ENCODE measurements at places on chromosomes 1 and 21.

GRCh38 chr1:82446955-82447354 is 646.2 kb downstream of the ADGRL2 start:
- DNase-seq = no peak
- no peaks in the 10 kb centered on the region for H3K4me1 ChIP-seq
- H3K27me3 ChIP-seq = no peaks in the 10 kb centered on the region
- H3K4me3 ChIP-seq = no peak overlapping the region
- H3K27ac ChIP-seq = no peak overlapping the region

GRCh38 chr1:11984576-11984975 is 4.3 kb downstream of the MFN2 start:
- no peak overlapping the region for H3K4me3 ChIP-seq
- no peak for DNase-seq
- peaks cover 51% of the 10 kb centered on the region for H3K36me3 ChIP-seq
- H3K4me1 ChIP-seq = no peaks in the 10 kb centered on the region
- H3K27ac ChIP-seq = no peak overlapping the region

DNA sequence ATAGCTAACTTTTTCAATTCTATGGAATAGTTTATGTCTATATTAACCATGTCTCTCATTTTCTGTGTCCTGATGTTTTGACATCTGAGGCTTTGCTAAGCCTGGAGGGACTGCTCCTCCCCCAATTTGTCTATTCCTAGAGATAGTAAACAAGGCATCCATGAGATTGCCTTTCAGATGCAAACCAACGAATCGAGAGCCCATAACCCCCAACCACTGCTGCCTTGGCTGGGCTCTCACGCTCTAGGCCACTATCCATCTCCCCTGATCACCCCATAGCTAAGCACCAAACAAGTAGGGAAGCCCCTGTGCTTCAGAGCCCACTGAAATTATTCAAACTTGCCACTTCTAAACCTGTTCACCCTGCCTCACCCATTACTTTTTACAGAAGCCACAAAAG is 437.7 kb downstream of the SETD4 start:
- no peaks in the 10 kb centered on the region for H3K36me3 ChIP-seq
- no peak overlapping the region for H3K4me3 ChIP-seq

- H3K4me1 ChIP-seq = peaks cover 10% of the 10 kb centered on the region
- no peaks in the 10 kb centered on the region for H3K27me3 ChIP-seq
- H3K27ac ChIP-seq = no peak overlapping the region
- DNase-seq = no peak
- no peaks in the 10 kb centered on the region for H3K36me3 ChIP-seq
- H3K4me3 ChIP-seq = no peak overlapping the region
Observed at GRCh38 chr1:25723250-25723880, 76.6 kb upstream of the SELENON start.

- H3K27me3 ChIP-seq = no peaks in the 10 kb centered on the region
- peak overlapping the region; percentile 88 for H3K27ac ChIP-seq
- DNase-seq = no peak
- no peaks in the 10 kb centered on the region for H3K36me3 ChIP-seq
- peaks cover 56% of the 10 kb centered on the region for H3K4me1 ChIP-seq
Observed at GRCh38 chr1:12480748-12481362, 137.2 kb downstream of the DHRS3 start.

- H3K27ac ChIP-seq = no peak overlapping the region
- peaks cover 37% of the 10 kb centered on the region for H3K27me3 ChIP-seq
- H3K4me3 ChIP-seq = peak overlapping the region; percentile 9
- no peaks in the 10 kb centered on the region for H3K36me3 ChIP-seq
- DNase-seq = no peak
Observed at GRCh38 chr1:197915862-197916499, 1.2 kb upstream of the LHX9 start.

GRCh38 chr1:244062156-244062725 is 11.2 kb downstream of the ZBTB18 start:
- H3K4me3 ChIP-seq = no peak overlapping the region
- no peaks in the 10 kb centered on the region for H3K27me3 ChIP-seq

- no peak overlapping the region for H3K27ac ChIP-seq
- DNase-seq = no peak
- H3K36me3 ChIP-seq = no peaks in the 10 kb centered on the region
- no peaks in the 10 kb centered on the region for H3K4me1 ChIP-seq
- H3K4me3 ChIP-seq = no peak overlapping the region
- H3K27me3 ChIP-seq = no peaks in the 10 kb centered on the region
Observed at GRCh38 chr1:116360429-116361173, 12.4 kb upstream of the ATP1A1 start.

- no peak overlapping the region for H3K27ac ChIP-seq
- H3K4me3 ChIP-seq = no peak overlapping the region
- H3K27me3 ChIP-seq = no peaks in the 10 kb centered on the region
Observed at GRCh38 chr1:19907456-19907855, 16.0 kb downstream of the PLA2G2E start.

GRCh38 chr21:31090376-31090775 is 52.1 kb upstream of the KRTAP19-8 start:
- H3K36me3 ChIP-seq = no peaks in the 10 kb centered on the region
- H3K4me3 ChIP-seq = no peak overlapping the region
- H3K4me1 ChIP-seq = no peaks in the 10 kb centered on the region

- H3K4me1 ChIP-seq = peaks cover 12% of the 10 kb centered on the region
- DNase-seq = no peak
- H3K36me3 ChIP-seq = no peaks in the 10 kb centered on the region
- H3K4me3 ChIP-seq = peak overlapping the region; percentile 63
- H3K27me3 ChIP-seq = no peaks in the 10 kb centered on the region
- no peak overlapping the region for H3K27ac ChIP-seq
Observed at GRCh38 chr1:54474310-54475251, 68.4 kb upstream of the SSBP3 start.

DNA sequence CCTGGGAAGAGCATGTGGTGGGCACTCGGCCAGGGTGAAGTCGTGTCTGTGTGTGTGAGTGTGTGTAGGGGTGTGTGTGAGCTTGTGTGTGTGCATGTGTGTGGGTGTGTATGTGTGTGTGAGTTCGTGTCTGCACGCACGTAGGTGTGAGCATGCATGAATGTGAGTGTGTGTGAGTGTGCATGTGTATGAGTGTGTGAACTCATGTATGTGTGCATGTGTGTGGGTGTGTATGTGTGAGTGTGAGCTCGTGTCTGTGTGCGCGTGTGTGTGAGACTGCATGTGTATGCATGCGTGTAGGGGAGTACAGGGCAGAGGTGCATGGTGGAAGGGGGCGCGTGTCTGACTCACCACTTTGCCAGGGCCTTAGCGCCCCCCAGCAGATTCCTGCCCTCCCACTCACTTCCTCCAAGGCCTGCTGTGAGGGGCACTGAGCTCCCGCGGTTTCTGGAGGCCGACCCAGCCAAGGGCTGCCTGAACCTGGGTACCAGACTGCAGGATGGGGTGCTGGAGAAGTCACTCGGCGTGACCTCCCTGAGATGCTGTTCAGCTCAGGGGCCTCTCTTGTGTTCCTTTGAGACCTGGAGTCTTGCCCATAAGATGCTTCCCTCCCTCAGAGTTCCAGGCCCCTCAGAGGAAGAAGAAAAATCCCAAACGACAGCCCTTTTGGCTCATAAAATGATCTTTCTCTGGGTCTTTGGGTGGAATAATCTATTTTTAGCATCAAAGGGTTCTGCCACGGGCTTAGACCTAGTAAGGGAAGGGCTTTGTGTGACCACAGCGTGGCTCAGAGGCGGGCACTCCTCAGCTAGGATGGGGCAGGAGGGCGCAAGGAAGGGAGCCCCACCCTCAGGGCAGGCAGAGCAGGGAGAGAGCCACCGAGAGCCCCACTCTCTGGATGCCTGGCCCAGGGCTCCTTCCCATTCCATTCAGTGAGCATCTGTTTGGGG is 41.1 kb upstream of the RUNX3 start:
- H3K27me3 ChIP-seq = no peaks in the 10 kb centered on the region
- DNase-seq = no peak
- H3K4me1 ChIP-seq = no peaks in the 10 kb centered on the region
- no peak overlapping the region for H3K27ac ChIP-seq
- no peak overlapping the region for H3K4me3 ChIP-seq

DNA sequence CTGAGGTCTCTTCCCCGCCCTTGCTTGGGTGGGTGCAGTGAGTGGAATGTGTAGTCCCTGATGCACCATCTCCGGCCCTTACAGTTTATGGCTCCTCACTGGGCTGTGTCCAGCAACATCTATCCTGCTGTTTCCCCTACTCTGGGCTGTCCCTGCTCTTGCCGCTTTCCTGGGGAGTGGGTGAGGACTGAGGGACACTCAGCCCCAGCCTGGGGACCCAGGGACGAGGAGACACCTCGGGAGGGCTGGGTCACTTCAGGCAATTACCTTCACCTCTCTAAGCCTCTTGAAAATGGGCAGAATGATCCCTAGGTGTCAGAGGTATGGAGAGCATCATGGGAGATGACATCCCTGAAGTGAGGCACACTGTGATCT is 13.6 kb upstream of the LRP8 start:
- H3K4me3 ChIP-seq = no peak overlapping the region
- DNase-seq = peak; percentile 38
- H3K4me1 ChIP-seq = no peaks in the 10 kb centered on the region
- H3K36me3 ChIP-seq = no peaks in the 10 kb centered on the region
- H3K27me3 ChIP-seq = no peaks in the 10 kb centered on the region

DNA sequence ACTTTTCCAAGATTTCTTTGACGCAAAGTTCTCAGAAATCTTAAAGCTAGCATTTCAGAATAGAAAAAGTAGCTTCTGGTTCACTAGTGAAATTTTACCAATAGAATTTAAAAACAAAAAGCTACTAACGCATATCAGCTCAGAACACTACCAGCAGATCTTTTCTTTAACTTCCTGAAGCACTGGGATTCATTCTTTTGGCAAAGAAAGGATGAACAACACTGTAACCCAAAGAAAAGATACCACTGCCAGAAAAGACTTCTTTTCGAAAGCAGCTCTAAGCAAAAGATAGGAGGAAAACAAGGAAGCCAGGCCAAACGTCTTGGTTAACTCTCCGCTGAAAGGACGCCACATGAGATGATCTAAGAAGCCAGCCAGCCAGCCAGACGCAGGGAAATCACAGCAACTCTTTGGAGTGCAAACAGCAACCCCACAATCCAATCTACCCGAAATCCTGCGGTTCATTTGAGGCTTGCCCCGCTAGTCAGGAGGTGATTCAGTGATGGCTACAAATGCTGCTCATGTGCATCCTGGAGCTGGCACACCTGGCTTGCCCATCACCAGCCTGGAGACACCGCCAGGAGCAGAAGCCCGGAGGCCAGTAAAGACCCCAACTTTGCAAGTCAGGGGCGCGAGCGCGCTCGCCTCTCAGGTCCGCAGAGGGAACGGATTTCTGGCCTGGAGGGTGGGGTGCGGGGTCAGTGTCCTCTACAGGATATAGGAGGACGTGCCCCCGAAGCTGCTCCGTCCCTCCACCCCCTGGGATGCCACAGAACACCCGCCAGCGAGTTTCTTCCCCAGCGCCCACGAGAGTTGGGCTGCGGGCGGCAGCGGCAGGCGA is 812 bp downstream of the NBPF1 start:
- peaks cover 10% of the 10 kb centered on the region for H3K36me3 ChIP-seq
- H3K27ac ChIP-seq = peak overlapping the region; percentile 79
- peaks cover 18% of the 10 kb centered on the region for H3K4me1 ChIP-seq
- H3K4me3 ChIP-seq = peak overlapping the region; percentile 64
- no peak for DNase-seq
- H3K27me3 ChIP-seq = no peaks in the 10 kb centered on the region

DNA sequence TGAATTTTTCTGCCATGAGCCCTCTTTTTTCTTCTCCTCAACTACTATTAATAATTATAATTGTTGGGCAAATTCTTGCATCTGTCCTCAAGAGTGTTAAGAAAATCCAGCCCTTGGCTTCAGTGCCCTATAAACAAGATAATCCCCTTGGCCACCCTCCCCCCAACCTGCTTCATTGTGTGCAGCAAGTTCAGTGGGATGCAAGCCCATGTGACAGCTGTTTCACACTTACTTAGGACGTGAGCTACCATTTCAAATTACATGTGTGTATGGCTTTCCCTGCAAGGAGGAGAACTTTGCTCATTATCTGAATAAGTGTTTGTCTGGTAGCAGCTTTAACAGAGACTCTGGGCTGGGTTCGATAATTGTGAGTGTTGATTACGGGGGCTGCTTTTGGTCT is 276.2 kb downstream of the CACNA1E start:
- H3K36me3 ChIP-seq = no peaks in the 10 kb centered on the region
- no peak overlapping the region for H3K4me3 ChIP-seq
- no peaks in the 10 kb centered on the region for H3K4me1 ChIP-seq
- no peak overlapping the region for H3K27ac ChIP-seq
- DNase-seq = no peak

DNA sequence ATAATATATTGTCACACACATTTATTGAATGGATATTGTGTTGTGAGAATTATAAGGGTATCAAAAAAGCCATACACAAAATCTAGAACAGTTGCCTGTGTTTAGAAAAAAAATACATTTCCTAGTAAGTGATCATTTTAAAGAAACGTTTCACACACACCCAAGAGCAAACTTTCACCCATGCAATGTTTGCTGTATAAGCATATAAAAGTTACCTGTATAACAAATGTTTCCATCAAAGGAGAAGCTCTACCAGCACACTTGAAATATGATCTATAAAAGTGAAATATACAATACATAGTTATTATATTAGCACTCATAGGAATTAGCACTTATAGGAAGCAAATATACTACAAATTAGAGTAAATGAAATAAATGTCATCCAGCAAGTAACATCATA is 1098.1 kb downstream of the NCAM2 start:
- DNase-seq = no peak
- no peaks in the 10 kb centered on the region for H3K4me1 ChIP-seq
- no peak overlapping the region for H3K4me3 ChIP-seq
- H3K36me3 ChIP-seq = no peaks in the 10 kb centered on the region

DNA sequence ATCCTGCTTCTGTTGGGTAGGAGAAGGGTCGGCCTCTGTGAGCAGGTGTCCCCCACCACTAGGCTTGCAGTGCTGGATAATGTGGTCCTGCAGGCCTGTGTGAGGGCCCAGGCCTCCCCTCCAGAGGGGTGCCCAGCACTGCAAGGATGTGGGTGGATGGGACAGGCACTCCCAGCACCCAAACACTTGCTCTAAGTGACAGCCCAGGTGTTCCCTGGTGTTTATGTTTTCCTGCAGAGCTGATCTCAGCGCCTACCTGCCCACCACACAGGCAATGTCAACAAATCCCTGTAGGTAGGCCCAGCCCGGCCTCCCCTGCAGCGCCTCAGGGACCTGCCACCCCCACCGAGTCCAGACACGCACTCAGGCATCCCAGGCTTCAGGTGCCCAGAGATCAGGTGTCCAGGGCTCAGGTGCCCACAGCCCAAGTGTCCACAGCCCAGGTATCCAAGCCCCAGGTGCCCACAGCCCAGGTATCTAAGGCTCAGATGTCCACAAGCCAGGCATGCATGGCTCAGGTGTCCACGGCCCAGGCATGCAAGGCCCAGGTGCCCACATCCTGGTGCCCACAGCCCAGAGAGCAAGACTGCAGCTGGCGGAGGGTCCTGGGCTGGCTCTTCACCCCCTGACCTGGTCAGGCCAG is 59.2 kb downstream of the WNT9A start:
- H3K27ac ChIP-seq = no peak overlapping the region
- peaks cover 3% of the 10 kb centered on the region for H3K27me3 ChIP-seq
- H3K36me3 ChIP-seq = no peaks in the 10 kb centered on the region
- H3K4me1 ChIP-seq = peaks cover 7% of the 10 kb centered on the region
- no peak overlapping the region for H3K4me3 ChIP-seq

DNA sequence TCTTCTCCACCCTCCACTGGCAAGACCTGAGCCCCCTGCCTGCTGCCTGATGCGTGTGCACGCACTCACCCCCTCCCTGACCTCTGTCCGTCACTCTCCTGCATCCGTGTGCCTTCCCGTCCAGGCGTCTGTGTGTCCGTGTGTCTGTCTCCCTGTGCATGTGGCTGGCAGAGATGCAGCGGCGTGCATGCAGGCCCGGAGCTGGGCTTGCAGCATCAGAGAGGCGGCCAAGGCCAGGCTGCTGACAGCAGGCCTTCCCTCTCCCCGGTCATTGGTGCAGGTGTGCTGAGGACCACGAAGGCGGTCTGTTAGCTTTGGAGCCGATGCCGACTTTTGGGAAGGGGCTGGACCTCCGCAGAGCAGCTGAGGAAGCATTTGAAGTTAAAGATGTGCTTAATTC is 22.8 kb upstream of the ARHGEF16 start:
- no peaks in the 10 kb centered on the region for H3K27me3 ChIP-seq
- no peak for DNase-seq
- H3K36me3 ChIP-seq = peaks cover 80% of the 10 kb centered on the region
- H3K4me3 ChIP-seq = no peak overlapping the region
- no peak overlapping the region for H3K27ac ChIP-seq
